ENCODE measurements at places on chromosomes 6 and 20.

GRCh38 chr6:145749632-145750031 is 14.3 kb upstream of the EPM2A start:
- DNase-seq: no peak

- no peak for DNase-seq
Observed at GRCh38 chr6:52426667-52427066, 6.5 kb downstream of the EFHC1 start.

DNA sequence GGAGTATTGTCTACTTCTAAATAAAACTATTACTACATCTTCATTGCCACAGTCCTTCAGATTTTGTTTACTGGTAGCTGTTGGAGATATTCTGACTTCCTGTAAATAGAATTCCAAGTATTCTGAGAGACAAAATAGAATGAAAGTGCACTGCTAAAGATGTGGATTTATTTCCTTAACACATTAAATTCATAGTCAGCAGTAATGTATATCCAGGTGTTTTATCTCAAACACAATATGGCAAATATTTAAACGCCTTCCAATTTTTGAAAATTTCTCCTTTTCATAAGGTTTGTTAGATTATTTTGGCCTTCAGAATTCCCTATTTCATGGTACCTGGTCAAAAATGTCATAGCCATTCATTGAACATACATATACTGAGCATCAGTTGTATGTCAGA is 84.3 kb upstream of the MEI4 start:
- no peak for DNase-seq

GRCh38 chr20:3663031-3663701 is at the start of gene GFRA4:
Gene GFRA4, minus strand, starts transcription at chr20:3663399. Its CDS starts 0 bp downstream, at chr20:3663399.
- no peak for DNase-seq

DNA sequence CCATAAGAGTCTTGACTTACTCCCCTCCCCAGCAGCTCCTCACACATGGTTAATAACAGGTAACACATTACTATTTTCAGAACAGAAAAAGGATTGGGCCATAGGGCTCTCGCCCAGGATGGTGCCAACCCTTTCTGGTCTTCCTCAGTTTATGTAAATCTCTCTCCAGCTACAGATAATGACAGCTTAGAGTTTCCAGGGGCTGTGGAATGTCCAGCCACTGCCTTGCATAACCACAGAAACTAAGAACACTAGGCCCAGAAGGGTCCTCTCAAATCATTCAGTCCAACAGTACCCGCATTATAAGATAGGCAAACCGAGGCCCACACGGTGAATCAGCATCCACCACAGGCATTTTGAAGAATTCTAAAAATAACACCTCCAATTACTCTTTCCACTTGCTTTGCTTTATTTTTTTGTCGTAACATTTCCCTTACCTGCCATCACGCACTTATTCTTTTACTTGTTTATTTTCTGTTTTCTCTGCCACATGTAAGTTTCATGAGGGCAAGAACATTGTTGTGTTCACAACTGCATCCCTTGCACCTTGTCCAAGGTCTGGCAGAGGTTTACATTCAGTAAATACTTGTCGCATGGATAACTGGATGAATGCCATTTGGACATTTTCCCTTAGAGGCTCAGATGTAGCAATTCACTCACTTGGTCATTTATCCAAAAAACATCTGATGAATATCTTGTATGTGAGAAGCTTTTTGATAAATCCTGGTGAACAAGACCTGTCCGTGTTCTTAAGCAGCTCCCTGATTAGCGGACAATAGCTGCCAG is 6.4 kb upstream of the SDC4 start:
- DNase-seq: no peak

GRCh38 chr6:109383438-109383940 is 1.2 kb upstream of the CD164 start:
- no peak for DNase-seq

GRCh38 chr6:15882915-15883314 is 220.1 kb upstream of the DTNBP1 start:
- no peak for DNase-seq

DNA sequence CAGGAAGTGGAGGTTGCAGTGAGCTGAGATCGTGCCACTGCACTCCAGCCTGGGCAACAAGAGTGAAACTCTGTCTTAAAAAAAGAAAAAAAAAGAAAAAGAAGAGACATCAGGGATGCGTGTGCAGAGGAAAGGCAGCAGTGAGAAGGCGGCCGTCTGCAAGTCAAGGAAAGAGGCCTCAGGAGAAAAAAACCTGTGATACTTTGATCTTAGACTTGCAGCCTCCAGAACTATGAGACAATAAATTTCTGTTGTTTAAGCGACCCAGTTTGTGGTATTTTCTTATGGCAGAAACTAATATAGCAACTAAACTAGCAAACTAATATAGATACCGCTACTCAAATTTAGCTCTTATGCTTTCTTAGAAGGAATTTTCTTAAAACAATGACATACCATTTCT is 36.1 kb downstream of the FGD2 start:
- DNase-seq: no peak

- DNase-seq: no peak
Observed at GRCh38 chr6:70813885-70814284, 143.0 kb downstream of the B3GAT2 start.

DNA sequence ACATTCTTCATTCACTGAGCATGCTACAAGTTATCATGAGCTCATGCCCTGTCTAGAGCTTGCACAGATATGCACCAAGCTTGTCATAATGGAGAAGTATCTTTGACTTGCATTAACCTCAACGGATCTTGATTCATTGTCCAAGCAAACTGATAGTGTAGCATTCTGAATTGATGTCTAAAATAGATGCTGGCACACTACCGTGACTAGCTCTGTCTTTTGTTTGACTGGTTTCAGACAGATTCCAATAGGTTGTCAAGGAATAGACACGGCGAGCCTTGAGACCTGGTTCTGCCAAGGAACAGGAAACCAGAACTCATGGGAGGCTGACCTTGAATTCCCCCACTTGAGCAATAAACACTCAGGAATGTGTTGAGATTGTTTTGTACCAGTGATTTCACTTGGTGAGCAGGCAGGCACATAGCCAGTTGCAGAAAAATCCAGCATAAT is 1153.1 kb upstream of the GJE1 start:
- DNase-seq: no peak

DNA sequence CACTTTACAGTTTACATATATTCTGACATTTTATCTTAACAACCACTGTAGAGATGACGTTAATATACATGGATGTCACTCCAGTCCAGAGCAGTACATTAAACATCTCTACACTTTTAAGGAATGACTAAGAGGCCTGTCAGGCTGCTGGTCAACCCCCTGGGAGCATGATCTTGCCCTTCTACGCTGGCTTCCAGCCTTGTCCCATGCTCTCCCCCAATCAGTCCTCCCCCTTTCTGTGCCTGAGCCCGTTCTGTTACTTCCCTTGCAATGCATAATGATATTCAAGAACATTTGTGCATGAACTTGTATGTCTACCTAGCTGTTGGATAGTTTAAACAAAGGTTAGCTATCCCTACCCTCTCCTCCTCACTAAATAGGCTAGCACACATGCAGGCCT is 40.5 kb upstream of the PLCB4 start:
- no peak for DNase-seq

GRCh38 chr6:33249732-33250630 is 21.7 kb downstream of the VPS52 start:
- DNase-seq: no peak

DNA sequence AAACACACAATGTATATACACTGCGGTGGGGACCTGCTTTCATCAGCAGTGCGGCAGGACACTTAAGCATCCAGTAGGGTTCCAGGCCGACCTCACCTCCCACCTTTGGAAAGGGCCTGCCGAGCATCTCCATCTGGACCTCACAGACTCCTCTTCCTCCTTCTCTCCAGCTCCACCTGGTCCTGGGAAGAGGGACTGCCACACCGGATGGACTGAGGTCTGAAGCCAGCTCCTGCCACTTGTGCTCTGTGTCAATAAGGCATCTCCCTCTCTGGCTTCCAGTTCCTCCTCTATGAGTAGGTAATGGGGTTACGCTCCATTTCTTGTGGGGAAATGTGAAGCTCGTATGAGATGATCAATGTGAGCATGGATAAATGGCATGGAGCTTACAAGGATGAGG is 19.1 kb upstream of the NNAT start:
- peak; percentile 74 for DNase-seq
